ENCODE measurements at places on chromosomes 2 and 18.

DNA sequence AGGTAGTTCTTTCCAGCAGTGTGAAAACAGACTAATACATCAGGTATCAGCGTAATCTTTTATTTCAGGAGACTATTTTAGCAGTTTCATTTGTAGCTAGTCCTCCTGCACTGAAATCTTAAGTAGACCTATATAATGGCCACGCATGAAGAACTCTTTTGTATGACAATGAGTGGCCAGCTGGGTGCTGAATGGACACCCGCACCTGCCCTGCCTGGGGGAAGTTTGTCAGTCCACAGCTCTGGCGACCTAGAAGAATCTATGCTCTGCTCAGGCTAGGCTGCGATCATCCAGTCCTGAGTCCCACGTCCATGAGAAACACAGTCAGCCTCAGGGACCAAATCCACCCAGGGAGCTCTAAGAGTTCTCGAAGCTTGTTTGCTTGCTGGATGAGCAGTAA lies 709.2 kb upstream of the ID2 start:
- no peak for DNase-seq

DNA sequence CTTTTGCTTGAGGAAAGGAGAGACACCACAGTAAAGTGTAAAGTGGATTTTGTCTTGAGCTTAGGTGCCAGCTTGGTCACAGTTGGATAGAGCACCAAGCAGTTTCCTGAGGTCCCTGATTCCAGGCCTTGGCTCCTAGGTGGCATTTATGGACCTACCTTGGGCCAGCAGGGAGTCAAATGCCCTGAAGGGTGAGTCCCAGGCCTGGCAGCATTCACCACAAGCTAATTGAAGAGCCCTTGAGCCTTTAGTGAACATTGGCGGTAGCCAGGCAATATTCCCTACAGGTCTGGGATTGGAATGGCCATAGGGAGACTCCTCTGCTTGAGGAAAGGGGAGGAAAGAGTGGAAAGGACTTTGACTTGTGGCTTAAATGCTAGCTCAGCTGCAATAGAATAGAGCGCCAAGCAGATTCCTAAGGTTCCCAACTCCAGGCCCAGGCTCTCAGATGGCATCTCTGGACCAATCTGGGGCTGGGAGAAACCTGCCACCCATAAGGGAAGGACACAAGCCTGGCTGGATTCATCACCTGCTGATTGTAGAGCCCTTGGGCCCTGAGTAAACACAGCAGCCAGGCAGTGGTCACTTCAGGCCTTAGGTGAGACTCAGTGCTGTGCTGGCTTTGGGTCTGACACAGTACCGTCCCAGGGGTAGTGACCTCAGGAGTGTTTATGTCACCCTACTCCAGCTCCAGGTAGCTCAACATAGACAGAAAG lies 137.5 kb upstream of the OTOS start:
- no peak for DNase-seq

GRCh38 chr18:5601188-5601624 lies 57.4 kb upstream of the EPB41L3 start:
- DNase-seq, result no peak

DNA sequence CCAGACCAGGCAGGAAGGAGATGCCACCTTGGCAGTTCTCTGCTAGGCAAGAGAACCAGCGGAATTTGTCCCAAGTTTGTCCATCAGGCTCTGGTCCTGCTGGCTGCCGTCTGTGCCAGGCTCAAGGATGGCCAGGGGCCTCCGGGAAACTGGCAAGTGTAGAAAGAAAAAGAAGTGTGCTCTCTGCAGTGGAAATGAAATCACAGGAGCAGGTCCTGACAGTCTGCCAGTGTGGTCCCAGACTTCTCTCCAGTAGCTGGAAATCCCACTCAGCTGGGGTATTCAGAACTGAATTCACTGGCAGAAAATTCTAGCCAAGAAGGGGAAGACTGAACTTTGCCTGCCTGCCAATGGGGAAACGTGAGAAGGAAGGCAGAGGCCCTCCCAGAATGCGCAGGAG lies 91.0 kb downstream of the STPG4 start:
- DNase-seq, result no peak

GRCh38 chr2:20470211-20470610 lies 23.3 kb downstream of the RHOB start:
- no peak for DNase-seq

Data from SIG-M5 (cell line).